ENCODE measurements at places on chromosomes 7 and 10. TPM values are rescaled to one million over a fixed set of nuclear protein-coding genes. Genes with fewer than 3 reads are reported as not detected.
A peak's percentile ranks its signal among the peaks of the same experiment; 100 is the strongest.

DNA sequence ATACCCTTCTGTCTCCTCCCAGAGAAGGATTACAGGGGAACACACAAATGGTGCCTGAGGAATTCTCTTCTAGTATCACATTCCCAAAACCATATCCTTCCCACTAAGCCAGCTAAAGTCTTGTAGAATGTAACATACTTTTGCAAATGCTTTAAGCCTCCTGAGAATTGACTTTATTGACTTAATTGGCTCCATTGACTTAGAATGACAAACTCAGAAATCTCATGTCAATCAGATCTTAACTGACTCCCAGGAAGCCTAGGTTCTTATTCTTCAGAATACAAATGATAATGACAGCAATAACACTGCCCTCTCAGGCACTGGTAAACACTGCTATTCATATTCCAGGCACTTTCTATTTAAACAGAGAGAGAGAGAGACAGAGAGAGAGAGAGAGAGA, 356.9 kb upstream of the PRKCQ start:
- no peak for DNase-seq

DNA sequence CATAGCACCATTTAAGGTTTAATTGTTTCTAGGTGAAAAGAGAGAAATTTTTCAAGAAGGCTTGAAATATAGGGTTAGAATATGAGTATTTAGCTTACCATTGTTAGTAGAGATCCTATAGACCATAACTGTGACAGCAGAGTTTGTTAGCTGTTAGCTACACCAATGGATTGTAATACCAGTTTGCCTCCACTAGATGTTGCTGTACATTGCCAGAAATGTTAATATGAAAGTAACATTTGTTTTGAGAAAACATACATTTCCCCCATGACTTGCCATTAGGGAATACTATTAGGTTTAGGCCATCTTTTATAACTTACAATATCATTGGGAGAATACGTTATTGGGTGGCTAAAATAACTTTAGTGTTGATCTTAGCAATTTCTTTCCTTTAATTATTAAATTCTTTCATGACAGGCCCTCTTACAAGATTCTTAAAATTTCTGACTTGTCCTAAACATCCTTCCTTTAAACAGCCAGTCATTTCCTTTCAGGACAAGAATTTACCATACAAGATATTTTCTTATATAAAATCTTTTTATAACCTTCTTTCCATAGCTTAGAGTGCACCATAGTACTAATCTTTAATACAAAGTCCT, 39.5 kb downstream of the ZNF117 start:
- DNase-seq: no peak

DNA sequence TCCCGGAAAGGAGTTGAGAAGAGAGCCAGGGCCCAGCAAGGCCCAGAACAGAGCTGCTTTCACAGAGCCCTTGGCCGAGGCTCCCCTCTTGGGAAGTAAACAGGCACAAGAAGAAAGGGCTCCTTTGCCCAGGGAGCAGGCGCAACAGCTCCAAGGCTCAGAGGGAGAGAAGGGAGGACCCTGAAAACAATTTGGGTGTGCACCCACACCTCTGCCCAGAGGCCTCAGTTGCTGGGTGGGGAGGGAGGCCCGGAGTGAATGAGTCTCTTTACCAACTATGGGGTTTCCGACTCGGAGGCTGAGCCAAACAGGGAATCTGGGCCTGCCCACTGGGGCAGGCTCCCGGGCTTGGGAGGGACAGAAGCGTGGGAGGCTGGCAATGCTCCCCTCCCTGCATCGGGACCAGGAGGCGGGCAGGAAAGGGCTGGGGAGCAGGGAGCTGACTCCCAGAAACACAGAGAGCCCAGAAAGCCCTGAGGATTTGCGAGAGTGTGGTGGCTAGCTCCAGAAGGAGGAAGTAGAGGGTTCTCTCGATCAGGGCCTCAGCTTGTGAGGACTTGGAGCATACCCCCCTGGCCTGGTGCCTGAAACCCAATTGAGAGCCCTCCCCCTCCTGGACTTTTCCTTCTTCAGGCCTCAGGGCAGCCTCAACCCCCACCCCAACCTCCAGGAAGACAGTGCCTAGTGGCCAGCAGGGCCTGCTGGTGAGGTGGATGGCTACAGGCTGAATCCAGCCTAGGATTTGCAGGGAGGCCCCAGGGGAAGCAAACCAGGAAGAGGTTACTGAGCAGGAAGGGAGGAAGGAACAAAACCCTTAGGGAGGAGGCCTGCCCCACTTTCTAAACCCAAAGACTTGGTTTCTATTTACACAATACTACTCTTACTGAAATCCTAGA, 6.2 kb downstream of the C10orf105 start:
- DNase-seq: no peak

DNA sequence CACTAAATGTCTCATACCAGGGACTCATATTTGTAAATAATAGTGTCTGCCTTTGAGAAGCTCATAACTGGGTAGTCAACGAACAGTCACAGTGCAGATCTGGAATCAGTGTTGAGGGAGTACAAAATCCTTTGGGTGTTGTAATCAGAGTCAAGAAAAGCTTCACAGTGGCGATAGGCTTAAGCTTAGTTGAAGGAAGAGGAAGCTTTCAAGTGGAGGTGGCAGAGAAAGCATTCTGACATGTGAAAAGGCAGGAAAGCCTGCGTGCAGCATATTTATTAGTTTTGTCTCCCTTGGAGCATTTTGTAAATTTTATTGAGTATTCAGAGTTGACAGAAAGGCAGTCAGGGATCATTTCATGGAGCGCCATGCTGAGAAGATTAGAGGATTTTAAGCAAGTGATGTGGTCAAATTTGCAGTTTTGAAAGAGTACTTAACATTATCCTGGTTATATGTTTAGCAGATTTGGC, 104.9 kb downstream of the ADK start:
- DNase-seq: no peak

VWC2 gene
- 1.1 TPM for polyA plus RNA-seq

- peak; percentile 67 for DNase-seq
Observed at GRCh38 chr7:29102558-29103151, 43.7 kb downstream of the CPVL start.

- no peak for DNase-seq
Observed at GRCh38 chr7:128102490-128103291, 71.5 kb upstream of the LRRC4 start.

- no peak for DNase-seq
Observed at GRCh38 chr10:91137822-91138221, 82.6 kb upstream of the PCGF5 start.

DNA sequence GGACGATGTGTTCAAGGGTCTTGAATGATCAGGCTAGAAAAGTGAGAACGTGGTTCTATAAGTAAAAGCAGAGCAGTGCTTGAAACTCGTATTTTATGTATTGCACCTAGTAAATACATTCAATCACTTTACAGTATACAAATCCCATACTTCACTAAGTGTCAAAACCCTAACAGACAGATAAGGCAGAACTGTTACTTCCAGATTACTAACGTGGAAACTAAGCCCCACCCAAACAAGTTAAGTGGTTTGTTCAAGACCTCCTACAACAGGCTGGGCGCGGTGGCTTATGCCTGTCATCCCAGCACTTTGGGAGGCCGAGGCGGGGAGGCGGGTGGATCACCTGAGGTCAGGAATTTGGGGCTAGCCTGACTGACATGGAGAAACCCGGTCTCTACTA, 9.2 kb upstream of the MYO1G start:
- no peak for DNase-seq

GRCh38 chr7:20152511-20152910, 64.7 kb downstream of the MACC1 start:
- DNase-seq: no peak

PRLHR gene
- polyA plus RNA-seq: not detected

DNA sequence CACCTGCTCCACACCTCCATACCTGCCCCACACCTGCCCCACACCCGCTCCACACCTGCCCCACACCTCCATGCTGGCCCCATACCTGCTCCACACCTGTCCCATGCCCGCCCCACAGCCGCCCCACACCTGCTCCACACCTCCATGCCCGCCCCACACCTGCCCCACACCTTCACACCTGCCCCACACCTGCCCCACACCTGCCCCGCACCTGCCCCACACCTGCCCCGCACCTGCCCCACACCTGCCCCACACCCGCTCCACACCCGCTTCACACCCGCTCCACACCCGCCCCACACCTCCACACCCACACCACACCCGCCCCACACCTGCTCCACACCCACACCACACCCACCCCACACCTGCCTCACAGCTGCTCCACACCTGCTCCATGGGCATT, 53.0 kb downstream of the PARP12 start:
- no peak for DNase-seq

GRCh38 chr10:33337326-33337957, 3.0 kb upstream of the NRP1 start:
- DNase-seq: no peak

DNA sequence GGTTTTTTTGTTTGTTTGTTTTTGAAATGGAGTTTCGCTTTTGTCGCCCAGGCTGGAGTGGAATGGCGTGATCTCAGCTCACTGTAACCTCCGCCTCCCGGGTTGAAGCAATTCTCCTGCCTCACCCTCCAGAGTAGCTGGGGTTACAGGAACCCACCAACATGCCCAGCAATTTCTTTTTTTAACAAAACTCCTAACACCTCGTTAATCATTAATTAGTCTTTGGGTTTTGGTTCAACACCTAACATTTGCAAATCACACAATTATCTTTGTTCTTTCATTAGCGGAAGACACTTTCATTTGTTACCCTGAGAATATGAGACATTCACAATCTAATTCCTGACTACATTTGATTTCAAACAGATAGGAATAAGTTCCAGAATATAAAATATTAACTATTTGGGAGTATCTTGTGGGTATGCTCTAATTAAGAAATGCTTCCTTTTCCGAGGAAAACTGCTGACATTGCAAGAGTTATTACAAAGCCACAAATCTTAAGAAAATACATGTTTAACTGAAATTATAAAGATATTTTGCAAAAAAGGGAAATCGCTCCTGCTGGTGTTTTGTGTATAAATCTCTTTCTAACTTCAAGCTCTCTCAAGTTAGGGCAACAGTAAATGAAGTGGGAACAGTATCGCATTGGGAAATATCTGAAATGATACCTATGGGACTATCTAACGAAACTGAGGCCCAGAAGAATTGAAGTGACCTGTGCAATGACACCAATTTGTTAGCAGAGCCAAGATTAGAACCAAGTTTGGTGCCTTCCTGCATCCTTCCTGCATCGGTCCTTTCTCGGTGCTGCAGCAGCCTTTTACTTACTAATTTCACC, 1.2 kb upstream of the LSM8 start:
- DNase-seq: no peak

PTPRE gene
- polyA plus RNA-seq: 7.8 TPM

DNA sequence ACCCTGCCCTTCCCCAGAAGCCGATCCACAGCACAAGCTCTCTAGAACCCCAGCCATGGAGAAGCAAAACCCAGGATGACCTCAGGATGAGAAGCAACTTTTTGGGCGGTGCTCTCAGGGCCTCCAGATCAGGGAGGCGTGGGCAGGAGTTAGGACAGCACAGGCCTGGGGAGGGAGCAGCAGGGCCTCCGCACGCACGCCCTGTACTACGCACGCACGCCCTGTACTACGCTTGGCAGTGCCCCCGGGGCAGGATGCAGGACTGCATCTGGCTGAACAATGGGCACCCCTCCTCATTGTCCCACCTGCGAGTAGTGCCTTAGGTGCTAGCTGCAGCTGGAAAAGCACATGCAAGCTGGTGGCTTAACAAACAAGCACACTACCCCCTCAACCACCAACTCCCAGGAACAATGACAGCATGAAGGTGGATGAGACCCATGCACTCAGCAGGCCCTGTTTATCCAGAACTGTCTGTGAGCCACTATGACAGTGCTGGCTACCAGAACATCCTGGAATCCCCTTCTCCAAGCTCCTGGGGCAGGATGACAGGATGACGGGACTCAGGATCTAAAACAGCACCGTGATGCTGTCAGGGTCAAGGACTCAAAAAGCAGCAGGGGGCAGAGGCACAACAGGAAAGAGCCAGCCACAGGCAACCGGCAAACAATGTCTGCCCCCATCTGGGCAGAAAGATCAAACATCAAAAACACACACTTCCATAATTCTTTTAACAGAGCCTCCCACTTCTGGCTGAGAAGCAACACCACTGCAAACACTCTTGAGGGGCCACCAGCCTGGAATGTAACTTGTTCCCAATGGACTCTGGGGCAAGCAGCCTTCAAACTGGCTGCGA, 11.8 kb downstream of the PODXL start:
- DNase-seq: no peak

GRCh38 chr7:131042269-131043160, 285.2 kb upstream of the MKLN1 start:
- DNase-seq: no peak

TUBB8 gene
- 1.4 TPM for polyA plus RNA-seq

CHAT gene
- polyA plus RNA-seq: not detected

DNA sequence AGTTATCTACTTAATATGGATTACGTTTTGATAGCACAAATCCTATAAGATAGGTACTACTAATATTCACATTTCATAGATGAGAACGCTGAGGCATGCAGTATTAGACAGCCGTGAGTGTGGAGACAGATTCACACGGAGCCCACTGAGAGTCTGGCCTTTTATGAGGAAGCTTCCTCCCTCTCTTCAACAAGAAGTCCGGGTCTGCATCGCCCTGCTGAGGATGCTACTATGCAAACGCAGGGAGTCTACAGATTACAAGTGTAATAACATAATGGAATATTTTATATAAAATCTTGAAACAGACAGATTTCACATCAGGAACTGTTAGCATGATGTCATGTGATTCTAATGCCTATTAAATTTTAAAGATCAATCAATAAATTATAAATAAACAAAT, 255.9 kb upstream of the GLI3 start:
- no peak for DNase-seq

GRCh38 chr10:21368728-21369425, 156.6 kb downstream of the SKIDA1 start:
- DNase-seq: no peak

DNA sequence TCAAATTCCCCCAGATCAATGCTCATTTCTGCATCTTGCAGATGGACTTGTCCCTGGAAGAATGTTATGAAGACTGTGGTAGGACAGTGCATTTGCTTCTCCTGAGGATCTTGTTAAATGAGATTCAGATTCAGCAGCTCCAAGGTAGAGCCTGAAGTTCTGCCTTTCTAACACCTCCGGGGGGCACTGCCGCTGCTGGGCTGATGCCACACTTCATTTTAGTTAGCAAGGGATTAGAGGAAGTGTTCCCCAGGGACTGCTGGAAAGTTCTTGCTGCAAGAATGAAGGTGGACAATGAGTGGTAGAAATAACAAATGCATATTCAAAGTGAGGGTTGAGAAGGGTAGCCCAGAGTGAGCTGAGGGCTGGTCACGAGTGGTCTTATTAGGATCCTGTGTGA, 434.3 kb upstream of the AKR1E2 start:
- DNase-seq: no peak

GRCh38 chr7:16136896-16137295, 284.4 kb downstream of the CRPPA start:
- no peak for DNase-seq

DNA sequence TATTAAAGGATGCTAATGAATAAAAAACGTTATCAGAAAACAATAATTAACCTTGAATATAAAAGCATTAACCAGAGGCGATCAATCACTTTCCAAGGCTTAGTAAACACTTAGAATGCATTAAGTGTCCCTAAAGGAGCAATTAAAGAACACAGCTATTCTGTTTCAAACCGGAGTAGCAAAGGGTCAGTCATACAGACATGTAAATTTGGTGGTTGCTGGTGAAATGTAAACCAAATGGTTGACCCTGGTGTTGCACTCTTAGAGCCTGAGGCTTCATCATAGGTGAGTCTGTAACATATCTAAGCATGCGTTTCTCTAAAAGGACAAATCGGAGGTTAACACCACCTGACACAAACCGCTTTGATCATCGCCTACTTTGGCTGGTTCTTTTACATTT, 1280.1 kb downstream of the TYW1 start:
- DNase-seq: no peak

All from renal cortex interstitium (tissue), 15 donors.